ENCODE measurements at places on chromosomes 1 and 21.

- no peak for DNase-seq
Measured at GRCh38 chr21:17051054-17051453, 461.8 kb upstream of the CXADR start.

GRCh38 chr1:235859789-235860188, 6.9 kb downstream of the LYST start:
- DNase-seq = no peak

GRCh38 chr1:179115181-179115580, 33.3 kb downstream of the TOR3A start:
- no peak for DNase-seq

- peak; percentile 25 for DNase-seq
Measured at GRCh38 chr1:109148987-109149561, 35.2 kb downstream of the ELAPOR1 start.

- DNase-seq = no peak
Measured at GRCh38 chr1:109306832-109307273, at the start of gene MYBPHL. MYBPHL (minus strand) TSS chr1:109307011; CDS start chr1:109306991, 20 bp downstream.

Measured in tongue (tissue), 3 donors.